Forelimb muscle (tissue), 1 donor: ENCODE measurements at places on chromosomes 1 and 21.
A peak's percentile ranks its signal among the peaks of the same experiment; 100 is the strongest.

- no peak for DNase-seq
Observed at GRCh38 chr1:98458511-98459485, 202.7 kb upstream of the SNX7 start.

GRCh38 chr1:226223157-226223785 is at the start of gene MIXL1:
Gene MIXL1, plus strand, starts transcription at chr1:226223664. Its CDS starts 18 bp downstream, at chr1:226223682.
- DNase-seq: no peak

DNA sequence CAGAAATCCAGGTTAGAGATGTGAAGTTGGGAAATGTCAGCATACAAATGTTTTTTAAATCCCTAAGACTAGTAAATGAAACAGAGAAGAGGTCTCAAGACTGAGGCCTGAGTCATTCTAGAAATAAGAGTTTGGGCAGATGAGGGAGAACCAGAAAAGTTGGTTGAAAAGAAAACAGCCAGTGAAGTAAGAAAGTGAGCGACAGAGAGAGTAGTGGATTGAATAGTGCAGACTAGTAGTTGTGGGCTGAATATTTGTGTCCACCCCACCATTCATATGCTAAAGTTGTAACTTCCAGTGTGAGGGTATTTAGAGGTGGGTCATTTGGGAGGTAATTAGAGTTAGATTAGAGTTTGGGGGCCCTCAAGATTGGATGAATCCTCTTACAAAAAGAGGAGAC is 889.2 kb downstream of the TTLL7 start:
- DNase-seq: no peak

DNA sequence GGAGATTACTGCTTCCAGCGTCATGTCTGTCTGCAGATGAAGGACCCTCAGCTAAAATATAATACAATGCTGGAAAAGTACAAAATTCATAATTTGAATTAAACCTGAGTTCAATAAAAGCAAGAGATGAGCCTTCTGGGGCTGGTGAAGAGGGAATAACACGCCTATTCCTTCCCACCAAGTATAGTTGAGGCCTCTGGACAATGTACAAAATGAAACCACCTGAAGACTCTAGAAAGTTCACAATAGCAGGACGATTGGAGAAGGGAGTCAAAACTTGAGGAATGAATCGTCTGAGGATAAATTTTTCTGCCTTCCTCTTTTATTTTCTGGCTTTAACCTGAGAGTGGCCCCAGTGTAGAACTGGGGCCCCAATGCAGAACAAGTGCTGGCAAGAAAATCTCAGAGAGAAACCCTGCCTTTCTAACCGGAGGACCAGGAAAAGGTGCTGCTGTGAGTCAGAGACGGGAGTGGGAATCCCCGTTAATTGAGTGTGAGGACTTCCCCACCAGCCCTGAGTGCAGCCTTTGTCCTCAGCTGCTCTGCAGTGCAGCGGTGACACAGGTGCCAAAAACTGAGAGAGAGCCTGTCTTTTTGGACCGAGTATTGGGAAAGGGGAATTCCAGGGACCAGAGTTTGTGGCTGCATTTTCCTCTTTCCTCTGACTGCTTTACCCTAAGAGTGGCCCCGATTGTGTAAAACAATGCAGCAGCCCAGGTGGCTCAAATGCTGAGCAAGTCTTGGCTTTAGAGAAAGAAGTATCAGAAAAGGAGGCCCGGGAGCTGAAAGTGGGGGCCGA is 264.9 kb downstream of the DYRK1A start:
- DNase-seq: peak; percentile 5

DNA sequence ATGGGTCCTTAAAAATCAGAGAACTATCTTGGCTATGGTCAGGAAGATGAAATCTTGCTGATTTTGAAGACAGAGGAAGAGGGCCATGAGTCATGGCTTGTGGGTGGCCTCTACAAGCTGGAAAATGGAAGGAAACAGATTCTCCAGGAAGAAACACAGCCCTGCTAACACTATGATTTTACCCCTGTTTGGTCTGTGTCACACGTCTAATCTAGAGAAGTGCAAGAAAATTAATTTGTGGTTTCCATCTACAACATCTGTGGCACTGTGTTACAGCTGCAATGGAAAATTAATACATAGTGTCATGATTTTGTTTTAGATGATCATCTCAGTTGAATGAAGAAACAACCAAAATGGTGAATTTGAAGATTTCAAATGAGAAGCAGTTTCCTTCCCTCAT is 288.7 kb upstream of the NRIP1 start:
- DNase-seq: no peak

- DNase-seq: no peak
Observed at GRCh38 chr1:78678324-78678723, 28.7 kb downstream of the IFI44 start.

DNA sequence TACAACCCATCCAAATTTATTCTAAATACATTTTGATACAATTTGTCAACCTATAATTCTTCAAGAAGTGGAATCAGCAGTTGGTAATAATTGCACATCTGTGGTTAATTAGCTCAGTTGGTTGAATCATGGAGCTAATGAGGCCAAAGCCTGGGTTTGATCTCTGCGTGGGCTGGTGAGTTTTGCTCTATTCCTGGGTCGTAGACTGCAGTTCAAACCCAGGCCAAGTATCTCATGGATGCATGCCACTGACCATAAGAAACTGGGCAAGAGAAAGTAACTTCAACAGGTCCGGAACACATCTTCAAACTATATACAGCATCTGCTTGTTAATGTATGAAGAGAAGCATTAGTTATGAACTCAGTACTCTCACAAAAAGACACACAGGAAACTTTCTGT is 779.7 kb downstream of the USP25 start:
- DNase-seq: no peak

DNA sequence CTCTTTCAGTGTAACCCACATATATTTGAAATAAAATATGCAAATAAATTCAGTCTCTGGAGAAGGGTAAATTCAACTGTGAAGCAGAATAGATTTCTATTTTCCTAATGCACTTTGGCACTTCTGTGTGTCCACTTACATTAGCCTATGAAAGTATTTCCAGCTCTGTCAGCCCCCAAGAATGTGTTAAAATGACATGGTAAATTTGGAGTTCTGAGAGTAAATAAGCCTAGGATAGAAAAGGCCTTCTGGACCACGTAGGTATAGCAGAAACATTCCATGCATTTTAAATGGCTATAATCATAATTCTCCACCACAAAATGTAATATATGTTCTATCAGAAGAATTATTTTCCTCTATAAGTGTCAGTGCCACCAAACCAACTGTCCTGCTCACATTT is 276.2 kb downstream of the NEGR1 start:
- DNase-seq: no peak

DNA sequence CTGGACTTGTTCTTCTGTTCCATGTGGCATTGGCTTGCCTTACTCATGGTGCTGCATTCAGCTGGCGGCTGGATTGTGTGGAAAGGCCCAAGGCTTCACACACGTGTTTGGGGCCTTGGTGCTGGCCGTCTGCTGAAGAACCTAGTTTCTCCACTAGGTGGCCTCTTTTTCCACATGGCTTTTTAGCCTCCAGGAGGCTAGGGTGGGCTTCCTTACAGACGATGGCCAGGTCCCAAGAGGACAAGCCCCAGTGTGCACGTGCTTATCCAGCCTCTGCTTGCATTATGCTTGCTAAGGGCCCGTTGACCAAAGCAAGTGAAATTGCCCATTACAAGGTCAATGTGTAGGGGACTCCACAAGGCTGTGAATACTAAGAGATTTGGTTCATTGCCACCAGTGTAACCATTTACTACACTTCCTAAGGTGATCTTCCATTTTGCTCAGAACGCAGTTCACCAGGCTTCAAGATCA is 47.5 kb upstream of the FOXO6 start:
- DNase-seq: no peak

DNA sequence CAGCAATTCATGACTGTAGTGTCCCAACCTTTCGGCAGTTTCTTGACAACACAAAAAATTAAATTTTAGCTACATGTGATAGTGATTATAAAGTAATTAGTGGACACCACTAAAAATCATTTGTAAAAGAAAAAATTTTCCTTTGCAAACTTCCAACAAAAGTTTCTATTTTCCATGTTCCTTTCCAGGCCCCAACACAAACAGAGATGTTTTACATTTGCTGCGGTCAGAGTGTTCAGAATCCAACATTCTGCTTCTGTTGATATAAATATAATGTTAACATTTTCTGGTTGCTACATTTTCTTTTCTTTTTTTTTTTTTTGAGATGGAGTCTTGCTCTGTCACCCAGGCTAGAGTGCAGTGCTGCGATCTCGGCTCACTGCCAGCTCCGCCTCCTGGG is 54.9 kb upstream of the WLS start:
- peak; percentile 41 for DNase-seq

DNA sequence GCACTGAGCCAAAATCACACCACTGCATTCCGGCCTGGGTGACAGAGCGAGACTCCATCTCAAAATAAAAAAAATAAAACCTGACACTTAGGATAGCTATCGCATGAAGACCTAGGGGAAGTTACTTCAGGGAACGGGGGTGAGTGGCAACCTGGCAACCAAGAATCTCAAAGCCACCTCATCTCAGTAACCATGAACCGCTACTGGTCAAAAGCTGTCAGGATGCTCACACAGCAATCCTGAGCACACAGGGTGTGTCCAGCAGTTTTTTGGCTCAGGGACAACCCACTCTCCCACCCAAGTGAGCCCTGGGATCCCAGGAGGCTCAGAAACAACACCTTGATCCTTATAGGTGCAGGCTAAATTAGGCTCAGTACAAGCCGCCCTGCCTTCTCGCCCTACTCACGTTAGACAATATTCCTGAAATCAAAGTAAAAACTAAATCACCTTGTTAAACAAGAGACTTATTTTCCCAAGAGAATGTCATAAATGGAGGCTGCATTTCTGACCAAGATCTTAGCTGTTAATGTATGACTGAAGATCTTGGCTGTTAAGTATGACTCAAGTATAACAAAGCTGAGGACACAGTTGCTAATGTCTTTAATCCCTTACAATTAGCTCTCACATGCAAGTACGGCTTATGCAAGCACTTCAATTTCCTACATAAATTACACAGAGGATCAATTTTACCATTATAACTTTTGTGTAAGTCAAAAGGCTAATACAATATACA is 48.3 kb upstream of the NADK start:
- DNase-seq: no peak

DNA sequence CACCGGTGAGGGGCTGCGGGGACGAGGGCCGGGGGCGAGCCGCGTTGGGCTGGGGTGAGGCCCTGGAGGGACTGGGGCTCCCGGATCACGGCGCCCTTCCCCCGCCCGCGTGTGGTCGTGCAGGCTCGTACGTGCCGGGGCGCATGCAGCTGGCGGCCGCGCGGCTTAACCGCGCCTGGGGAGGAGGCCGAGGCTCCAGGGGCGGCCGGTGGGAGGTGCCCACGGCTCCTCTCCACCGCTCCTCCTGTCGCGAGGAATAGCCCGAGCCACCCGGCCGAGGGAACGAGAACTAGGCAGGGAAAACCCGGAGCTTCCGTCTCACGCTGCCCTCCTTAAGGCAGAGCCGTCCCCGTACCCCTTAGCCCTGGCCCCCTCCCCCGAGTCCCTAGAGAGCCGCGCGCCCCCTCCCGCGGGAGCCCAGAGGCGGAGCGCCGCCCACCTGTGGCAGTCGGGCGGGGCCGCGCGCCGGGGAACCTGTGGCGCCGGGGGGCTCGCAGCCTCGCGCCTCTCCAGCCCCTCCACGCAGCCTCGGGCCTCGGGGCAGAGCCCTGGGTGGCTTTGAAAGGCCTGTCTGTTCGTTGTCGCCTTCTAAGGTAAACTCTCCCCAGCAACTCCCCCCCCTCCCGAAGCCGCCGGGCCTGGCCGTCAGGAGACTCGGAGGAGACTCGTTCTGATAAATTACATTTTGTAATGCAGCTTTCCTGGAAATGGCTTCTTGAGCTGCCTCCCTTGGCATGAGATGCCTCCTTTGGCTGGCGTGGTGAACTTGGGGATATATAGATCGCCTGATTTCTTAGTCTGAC is 746 bp downstream of the AK4 start:
- DNase-seq: no peak

DNA sequence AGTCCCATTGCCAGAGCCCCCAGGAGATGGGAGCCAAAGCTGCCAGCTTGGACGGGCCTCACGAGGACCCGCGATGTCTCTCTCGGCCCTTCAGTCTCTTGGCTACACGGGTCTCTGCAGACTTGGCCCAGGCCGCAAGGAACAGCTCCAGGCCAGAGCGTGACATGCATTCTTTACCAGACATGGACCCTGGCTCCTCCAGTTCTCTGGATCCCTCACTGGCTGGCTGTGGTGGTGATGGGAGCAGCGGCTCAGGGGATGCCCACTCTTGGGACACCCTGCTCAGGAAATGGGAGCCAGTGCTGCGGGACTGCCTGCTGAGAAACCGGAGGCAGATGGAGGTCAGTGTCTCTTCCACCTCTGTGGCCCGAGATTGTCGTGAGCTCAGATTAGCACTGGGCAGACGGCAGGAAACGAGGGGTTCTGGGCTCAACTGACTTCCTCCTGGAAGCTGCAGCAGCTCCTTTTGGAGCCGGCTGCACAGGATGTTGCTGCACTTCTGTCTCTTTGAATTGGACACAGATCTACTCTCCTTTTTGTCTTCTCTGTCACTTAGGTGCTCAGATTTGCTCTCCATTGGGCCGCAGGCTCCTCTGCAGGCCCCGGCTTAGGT is 68.0 kb downstream of the DISC1 start:
- DNase-seq: no peak

GRCh38 chr1:247204177-247204647 is 32.4 kb upstream of the ZNF124 start:
- no peak for DNase-seq

- no peak for DNase-seq
Observed at GRCh38 chr21:46425571-46425970, 33.1 kb upstream of the DIP2A start.

GRCh38 chr1:27521336-27521831 is 31.4 kb upstream of the WASF2 start:
- DNase-seq: no peak

DNA sequence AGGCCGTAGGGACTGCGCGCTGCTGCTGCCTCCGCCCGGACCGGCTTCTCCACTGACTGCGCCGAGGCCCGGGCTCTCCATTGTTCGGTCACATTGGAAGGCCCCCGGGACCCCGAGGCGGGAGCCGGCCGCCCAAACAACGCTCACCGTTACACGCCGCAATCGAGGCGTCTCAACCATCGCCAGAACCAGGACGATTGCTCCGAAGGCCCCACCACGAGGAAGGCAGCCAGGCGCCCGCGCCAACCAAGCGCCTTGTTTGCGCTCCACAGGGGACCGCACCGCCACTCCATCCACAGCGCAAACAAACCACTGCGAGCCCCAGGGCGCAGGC is 595 bp downstream of the GLUL start:
- no peak for DNase-seq

GRCh38 chr1:36085126-36085525 is 1.2 kb downstream of the TEKT2 start:
- DNase-seq: no peak

- DNase-seq: no peak
Observed at GRCh38 chr1:180964056-180964455, 51.4 kb downstream of the KIAA1614 start.

DNA sequence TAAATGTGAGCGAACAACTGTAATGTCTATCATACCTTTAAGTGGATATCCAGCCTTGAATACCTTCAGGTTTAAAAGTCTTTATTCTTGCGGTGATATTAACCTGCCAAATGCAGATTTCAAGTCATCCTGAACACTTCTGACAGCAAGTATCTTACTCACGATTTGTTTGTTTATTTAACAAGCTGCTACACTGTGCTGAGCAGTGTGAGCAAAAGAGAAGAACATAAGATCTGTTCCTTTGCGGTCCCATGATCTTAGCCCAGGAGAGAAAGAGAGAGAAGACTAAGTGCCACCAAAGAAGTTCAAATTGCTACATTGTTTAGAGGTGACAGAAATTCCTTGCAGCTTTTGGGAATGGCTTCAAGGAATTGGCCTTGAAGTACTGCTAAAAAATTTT is 9.5 kb upstream of the IL24 start:
- DNase-seq: no peak
